ENCODE measurements at places on chromosomes 2 and 18.

DNA sequence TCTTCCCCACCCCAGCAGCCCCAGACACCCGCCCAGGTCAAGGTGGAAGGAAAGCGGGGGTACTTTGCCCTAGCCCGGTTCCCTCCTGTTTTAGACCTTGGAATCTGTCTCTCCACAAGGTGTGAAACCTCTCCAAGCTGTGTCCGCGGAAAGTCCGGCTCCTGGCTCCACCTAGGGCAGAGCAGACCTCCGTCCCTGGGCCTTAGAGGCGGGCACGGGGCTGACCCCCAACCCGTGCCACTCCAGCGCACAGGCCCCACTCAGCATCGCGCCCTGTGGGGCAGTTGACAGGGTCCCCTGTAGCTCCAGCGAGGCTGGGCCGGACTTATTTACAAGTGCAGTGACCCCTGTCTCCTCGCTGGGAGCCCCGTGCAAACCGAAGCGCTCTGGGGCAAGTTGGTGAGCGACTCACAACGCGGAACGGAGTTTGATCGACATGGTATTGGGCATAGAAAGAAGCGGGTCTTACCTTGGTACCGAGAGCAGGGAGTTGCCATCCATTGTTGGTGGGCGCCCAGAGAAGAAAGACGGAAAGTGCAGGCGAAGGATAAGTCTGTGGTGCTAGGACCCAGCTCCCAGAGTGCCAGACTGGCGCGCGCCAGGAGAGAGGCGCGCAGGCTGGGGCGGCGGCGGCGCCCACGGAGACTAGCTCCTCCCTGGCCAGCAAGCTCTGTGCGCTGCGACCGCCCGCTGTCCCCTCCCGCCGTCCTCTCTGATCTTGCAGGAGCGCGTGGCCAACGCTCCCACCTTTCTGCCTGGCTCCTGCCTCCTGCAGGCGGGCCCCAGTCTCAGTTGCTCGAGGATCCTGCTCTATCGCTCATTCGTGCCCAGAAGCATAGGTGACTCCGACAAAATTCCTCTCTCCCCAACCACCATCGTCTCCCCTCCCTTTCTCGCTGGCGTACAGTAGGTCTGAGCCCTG, at the start of gene SPHKAP:
Gene SPHKAP (minus strand): TSS at position 590 of the 922 bp plus-strand sequence. CDS start 89 bp downstream, at position 501.
- DNase-seq, result no peak

DNA sequence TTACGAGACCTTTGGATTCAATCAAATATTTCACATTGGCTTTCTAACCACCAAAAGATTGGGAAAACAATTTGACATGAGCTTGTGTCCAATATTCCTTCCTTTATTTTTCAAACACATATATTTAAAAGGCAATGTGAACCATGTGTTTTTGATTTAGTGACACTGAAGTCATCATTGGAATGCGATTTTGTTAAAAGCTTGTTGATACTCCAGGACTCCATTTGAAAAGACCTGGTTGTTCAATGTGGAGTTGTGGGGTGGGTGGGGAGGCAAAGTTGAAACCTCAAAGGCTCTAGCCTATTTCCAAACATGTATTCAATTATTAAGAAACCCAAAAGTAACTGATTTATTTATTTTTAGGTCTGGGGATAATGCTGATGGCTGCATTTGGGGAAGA, 114.1 kb upstream of the TRIB2 start:
- DNase-seq, result no peak

DNA sequence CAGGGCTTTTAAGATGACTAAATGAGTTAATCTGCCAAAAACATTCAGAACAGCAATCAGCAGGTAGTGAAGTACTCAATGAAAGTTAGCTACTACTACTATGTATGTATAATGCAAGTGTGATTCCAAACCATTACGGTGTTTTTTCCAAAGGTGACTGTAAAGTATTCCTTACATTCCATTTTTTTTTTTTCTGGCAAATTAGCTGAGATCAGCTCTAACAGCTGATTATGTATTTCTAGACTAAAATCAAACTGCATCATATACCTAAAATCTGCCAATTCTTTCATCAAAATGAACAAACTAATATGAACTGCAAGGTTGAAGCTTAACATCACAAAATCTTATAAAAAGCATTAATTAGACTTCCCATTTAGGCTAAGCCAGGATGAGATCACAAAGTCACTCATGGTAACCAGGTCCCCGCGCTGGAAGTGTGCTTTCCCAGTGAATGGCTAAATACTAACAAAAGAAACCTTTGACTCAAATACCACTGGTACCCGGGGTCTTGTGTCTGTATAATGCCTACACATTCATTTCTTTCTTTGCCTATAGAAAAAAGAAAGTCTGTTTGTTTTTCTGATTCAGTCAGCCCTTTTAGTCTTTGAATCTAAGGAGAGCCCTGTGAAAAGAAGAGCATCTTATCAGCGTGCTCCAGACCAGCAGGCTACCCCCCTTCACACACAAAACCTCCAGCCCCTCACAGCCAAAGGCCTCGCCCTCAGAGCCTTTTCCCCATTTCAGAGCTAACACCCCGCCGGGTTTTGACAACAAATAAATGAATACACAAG, 88.3 kb downstream of the RBMS1 start:
- DNase-seq, result no peak

GRCh38 chr2:189580241-189580651, 340 bp downstream of the SLC40A1 start:
- DNase-seq, result no peak

GRCh38 chr2:178195390-178196166, 1.3 kb downstream of the OSBPL6 start:
- no peak for DNase-seq

- no peak for DNase-seq
These were observed 24.7 kb upstream of the TOGARAM2 start for GRCh38 chr2:28956415-28956826.
